NCI-H187 (cell line): ENCODE measurements at places on chromosomes 13 and 19.

GRCh38 chr19:4523306-4524110, 5.2 kb upstream of the PLIN4 start:
- no peak for DNase-seq

GRCh38 chr13:103517066-103517767, 451.0 kb upstream of the SLC10A2 start:
- no peak for DNase-seq

DNA sequence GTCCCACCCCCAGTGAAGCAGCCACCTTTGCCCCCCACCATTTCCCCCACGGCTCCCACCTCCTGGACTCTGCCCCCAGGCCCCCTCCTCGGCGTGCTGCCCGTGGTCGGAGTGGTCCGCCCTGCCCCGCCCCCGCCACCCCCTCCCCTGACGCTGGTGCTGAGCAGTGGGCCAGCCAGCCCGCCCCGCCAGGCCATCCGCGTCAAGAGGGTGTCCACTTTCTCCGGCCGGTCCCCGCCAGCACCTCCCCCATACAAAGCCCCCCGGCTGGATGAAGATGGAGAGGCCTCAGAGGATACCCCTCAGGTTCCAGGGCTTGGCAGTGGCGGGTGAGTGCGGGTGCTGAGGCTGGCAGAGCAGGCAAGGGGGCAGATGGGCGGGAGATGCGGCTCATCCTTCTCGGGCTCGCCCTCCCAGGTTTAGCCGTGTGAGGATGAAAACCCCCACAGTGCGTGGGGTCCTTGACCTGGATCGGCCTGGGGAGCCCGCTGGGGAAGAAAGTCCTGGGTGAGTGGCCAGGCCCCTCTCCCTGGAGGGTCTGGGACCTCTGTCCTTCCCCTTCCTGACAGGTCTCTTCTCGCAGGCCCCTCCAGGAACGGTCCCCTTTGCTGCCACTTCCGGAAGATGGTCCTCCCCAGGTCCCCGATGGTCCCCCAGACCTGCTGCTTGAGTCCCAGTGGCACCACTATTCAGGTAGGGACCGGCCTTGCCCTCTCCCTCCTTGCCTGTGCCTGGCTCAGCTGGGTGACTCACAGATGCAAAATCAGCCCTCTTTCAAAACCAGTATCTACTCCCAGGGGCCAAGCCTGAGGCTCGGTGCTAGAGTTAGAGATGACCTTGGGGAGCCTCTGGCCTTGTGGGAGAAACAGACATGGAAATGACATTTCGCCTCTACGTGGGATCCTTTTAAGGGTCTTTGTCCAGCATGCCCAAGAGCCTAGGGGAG, 8.8 kb downstream of the IGFLR1 start:
- DNase-seq: no peak

DNA sequence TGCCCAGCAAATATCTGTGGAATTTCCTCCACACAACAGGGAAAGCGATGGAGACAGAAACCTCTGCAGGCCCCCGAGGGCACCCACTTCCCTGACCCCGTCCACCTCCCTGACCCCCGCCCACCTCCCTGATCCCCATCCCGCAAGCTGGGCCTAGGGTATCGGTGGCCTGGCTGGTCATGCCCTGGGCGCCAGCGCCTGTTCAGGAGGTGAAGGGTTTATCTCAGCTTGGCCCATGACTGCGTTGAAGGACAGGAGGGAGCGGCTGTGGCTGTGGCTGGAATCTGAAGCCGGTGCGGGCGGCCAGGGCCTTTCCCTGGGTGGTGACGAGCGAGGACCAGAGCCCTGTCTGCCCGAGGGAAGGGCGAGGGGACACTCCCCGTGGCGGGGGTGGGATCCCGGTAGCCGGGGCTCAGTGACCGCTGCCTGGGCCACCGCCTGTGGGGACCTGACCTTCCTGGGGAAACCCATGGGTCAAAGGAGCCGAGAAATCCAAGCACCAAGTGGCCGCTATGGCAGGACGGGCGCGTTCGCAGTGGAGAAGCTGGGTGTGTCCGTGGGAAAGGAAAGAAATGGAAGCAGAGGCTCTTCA, 20.7 kb downstream of the GAS6 start:
- DNase-seq: no peak

DNA sequence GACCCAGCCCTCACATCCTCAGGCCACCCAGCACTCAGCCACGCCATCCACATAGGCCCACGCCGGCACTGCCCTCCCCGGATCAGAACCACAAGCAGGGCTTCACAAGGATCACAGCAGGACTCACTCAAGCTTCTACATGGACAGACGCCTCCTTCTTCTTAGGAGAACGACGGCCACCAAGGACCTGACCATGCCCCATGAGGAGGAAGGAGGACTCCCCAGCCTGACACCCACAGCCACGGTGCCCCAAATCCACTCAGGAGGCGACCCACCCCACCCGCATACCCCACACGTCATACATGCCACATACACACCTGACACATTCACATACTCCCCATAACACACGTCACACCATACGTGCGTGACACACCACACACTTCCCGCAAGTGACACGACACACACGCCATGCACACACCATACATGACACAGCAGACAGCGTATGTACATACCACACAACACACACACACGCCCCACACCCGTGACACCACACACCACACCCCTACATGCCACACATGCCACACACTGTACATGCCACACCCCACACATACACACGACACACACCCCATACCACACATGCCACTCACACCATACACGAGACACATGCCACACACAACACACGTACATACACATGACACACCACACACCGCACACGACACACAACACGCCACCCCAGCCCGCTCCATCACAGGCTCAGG, 50.4 kb downstream of the MLLT1 start:
- no peak for DNase-seq

- DNase-seq: no peak
Observed at GRCh38 chr13:33319859-33320258, 34.3 kb upstream of the STARD13 start.

GRCh38 chr13:77386880-77387606, 60.1 kb upstream of the MYCBP2 start:
- no peak for DNase-seq

DNA sequence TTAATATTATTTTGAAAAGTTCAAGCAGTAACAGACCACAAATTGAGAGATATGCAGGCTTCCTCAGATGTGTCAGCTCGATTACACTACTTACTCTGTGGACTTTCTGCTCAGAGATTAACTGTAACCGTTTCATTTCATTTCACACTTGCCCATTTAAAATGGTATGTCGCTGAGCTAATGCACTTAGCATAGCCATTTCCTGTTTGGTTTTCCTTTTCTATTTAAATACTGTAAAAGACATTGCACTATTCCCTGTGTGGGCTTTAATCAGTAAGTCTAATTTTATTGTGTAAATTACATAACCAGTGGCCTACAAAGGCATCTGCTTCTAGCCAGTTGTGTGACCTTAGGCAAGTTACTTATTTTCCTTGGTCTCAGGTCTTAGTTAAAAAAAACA, 237.6 kb downstream of the LACC1 start:
- no peak for DNase-seq

DNA sequence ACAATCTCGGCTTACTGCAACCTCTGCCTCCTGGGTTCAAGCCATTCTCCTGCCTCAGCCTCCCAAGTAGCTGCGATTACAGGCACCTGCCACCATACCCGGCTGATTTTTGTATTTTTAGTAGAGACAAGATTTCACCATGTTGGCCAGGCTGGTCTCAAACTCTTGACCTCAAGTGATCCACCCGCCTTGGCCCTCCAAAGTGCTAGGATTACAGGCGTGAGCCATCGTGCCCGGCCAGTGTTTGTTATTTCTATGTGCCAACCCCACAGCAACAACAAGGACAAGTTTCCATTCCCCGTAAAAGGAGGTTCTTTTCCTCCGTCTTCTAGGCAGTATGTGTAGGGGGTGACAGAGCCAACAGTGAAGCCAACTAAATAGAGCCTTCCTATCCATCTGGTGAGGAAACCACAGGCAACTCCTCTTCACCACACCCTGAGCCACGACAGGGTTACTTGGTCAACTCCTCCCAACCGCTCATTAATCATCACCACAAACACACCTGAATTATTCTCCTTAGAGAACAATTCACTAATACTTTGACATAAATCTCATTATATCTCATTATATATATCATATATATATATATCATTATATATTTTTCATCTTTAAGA, 25.5 kb downstream of the FOXO1 start:
- DNase-seq: no peak

GRCh38 chr19:46886546-46887239, 25.9 kb downstream of the ARHGAP35 start:
- DNase-seq: no peak

DNA sequence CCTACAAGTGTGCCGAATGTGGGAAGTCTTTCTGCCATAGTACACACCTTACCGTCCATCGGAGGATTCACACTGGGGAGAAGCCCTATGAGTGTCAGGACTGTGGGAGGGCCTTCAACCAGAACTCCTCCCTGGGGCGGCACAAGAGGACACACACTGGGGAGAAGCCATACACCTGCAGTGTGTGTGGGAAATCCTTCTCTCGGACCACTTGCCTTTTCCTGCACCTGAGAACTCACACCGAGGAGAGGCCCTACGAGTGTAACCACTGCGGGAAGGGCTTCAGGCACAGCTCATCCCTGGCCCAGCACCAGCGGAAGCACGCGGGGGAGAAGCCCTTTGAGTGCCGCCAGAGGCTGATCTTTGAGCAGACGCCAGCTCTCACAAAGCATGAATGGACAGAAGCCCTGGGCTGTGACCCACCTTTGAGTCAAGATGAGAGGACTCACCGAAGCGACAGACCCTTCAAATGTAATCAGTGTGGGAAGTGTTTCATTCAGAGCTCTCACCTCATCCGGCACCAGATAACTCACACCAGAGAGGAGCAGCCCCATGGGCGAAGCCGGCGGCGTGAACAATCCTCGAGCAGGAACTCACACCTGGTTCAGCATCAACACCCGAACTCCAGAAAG, 10.3 kb upstream of the ERVK3-1 start:
- no peak for DNase-seq

DNA sequence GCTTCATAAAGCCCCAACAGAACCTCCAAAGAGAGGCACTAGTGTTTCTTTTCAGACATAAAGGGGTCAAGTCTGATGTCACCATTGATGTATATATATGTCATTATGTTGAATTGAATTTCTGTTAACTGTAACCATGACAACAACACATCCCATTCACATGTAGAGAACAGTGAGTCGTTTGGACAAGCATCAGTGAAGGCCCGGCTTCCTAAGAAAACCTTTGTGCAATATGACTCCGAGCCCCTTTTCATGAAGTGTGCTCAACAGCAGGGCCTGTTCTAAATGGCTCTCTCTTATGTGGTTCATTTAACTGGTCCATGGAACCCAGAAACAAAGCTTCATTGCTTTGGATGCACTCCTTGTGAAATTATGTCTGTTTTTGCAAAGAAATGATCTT, 67.2 kb upstream of the UBL3 start:
- no peak for DNase-seq

DNA sequence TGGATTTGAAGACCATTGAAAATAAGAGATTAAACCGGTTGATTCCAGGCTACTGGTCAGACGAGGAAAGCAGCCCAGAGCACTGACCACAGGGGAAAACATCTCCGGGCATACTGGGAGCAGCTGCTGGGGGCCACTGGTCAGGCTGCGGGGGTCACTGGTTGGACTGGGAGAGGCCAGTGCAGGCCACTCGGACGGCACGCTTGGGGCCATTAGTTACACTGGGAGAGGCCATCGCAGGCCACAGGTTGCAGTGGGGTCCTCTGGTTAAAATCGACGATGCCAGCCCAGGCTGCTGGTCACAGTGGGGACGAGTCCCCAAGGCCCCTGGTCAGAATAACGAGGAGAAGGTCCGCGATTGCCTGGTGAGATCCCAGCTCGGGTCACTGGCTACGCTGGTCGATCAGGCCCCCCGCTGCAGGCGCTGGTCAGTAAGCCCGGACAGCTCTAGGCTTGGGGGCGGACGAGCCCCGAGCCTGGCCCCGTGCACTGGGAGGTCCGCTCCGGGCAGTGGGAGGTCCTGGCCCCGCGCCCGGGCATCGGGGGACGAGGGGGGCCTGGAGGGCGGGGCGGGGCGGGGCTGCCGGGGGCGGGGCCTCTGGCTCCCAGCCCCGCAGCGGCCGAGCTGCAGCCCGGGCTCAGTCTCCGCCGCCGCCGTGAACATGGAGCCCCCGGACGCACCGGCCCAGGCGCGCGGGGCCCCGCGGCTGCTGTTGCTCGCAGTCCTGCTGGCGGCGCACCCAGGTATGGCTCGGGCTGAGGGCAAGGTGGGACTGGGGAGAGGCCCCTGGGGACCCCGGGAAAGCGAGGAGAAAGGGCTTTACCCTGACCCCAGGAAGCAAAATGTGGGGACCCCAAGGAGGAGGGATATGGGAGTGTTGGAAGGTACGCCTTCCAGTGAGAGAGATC, at the start of gene BCAM:
Gene BCAM (plus strand): TSS at position 641 of the 909 bp plus-strand sequence. CDS start 22 bp downstream, at position 663.
- DNase-seq: no peak

DNA sequence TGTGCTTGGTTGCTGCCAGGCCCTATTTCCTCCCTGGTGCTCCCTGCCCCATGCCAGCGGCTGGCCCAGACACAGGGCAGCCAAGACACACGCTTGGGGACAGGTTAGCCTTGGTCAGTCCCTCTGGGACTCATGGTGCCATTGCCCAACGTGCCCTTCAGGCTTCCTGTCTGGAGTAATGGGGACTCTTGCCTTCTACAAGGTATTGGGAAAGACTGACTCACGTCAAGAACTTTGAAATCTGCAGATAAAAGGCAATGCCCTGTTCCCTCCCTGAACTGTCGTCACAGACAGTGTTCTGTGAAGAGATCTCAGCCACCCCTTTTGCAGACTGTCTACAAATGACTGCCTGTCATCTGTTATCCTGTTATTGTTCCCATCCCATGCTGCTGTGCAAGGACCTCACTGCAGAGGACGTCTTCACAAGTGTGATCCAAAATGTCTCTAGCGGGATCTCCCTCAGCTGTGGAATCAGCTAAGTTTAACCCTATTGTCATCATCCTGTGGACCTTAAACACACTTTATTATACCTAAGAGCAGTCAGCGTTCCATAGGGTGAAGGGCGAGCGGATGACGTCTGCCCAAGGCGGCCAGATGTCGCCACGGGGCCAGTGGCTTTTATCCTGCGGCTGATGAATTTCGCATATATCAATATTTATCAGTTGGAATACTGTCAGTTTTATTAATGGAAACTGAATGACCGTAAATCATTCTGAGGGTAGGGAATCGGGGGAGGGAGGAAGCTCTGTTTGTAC, 59.0 kb downstream of the GSX1 start:
- DNase-seq: no peak

DNA sequence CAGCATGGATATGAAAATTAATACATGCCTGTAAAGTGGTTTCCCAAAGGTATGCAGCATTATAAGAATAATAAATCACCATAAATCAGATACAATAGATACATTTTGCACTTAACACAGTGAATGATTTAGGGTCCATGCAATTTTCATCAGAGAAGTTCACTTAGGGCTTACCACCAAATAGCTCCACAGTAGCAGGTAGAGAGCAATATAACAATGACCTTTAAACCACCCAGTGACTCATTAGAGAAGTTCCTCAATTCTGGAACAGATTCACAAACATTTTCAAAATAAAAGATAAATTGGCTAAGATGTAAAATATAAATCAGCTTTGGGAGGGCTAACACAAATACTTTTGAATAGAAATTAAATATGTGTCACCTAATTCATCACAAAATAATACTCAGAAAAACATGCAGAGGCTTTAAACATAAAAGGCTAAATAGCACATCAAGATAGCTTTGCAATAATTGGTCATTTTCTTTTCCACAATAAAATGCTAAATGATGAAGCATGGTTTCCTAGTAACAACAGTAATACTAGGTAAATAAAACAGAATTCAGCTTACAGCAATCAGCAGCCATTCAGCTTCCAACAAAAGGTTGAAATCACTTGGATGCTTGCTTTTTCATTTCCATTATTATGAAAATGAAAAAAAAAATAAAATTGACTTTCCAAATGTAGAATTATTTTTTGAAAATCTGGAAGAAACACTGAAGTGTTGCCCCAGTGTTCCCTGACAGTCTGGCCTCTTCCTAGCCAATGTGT, 84.3 kb upstream of the NBEA start:
- no peak for DNase-seq

GRCh38 chr13:75861786-75862185, 225.7 kb downstream of the LMO7 start:
- DNase-seq: no peak
